ENCODE measurements at places on chromosomes 6 and 20. TPM values are rescaled to one million over a fixed set of nuclear protein-coding genes. Genes with fewer than 3 reads are reported as not detected.

DNA sequence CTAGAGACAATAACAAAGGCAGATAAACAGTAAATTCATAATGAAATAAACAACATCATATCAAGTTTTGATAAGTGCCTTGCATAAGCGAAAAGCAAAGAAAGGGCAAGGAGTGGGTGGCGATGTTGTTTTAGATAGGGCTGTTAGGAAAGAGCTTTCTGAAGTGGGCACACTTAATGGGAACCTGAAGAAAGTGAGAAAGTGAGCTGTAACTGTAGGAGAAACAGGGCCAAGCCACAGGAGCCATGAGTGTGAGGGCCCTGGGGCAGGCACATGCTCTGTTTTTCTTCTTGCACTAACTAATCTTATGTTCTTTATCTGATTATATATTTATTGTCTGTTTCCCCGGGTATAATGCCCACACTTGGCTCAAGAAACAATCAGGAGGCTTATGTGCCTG lies 193.4 kb upstream of the SUPT3H start:
- DNase-seq: no peak

DNA sequence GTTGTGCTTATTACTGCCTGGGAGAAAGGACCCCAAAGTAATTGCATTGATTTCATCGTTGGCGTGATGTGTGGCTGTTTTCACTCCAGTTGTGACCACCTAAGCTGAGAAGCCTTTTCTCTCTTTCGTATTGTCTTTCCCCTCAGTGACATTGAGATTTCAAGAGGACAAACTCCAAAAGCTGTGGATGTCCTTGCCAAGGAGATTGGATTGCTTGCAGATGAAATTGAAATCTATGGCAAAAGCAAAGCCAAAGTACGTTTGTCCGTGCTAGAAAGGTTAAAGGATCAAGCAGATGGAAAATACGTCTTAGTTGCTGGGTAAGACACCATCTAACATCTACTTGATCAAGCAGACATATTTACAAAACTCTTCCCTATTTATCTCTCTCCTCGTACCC lies 60.5 kb downstream of the MTHFD1L start:
- DNase-seq: no peak

GRCh38 chr6:154605178-154605881 lies 94.8 kb upstream of the CNKSR3 start:
- no peak for DNase-seq

The SMPDL3A gene
- polyA plus RNA-seq: 13.4 TPM

- DNase-seq: peak; percentile 28
These were observed 278.3 kb upstream of the PLCB4 start for GRCh38 chr20:8790442-8791074.

The ITPR3 gene
- polyA plus RNA-seq: 8.2 TPM

The HLA-B gene
- 116 TPM for polyA plus RNA-seq

DNA sequence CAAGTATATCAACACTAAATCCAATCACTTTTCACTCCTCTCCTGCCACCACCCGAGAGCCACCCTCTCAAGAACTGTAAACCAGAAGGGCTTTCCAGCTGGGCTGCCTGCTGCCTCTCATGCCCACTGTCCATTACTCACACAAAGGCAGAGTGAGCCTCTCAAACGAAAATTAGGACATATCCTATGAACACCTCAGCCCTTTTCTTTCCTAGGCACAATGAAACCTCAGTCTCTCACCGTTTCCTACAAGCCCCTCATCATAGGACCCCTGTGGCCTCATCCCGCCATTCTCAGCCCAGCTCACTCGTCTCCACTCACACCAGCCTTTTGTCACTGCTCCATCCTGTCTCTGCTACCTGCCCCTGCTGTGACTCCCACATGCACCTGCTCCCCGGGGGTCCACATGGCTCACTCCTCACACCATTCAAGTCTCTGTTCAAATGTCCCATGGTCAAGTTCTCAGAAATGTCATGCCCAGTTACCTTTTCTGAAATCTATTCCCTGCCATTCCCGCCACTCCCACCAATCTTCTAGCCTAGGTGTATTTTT lies 7.4 kb downstream of the HLA-F start:
- DNase-seq: no peak

The MYLK4 gene
- polyA plus RNA-seq: 1.7 TPM

The PLN gene
- 3.0 TPM for polyA plus RNA-seq

- DNase-seq: no peak
These were observed 554.3 kb downstream of the CD109 start for GRCh38 chr6:74250161-74250818.

DNA sequence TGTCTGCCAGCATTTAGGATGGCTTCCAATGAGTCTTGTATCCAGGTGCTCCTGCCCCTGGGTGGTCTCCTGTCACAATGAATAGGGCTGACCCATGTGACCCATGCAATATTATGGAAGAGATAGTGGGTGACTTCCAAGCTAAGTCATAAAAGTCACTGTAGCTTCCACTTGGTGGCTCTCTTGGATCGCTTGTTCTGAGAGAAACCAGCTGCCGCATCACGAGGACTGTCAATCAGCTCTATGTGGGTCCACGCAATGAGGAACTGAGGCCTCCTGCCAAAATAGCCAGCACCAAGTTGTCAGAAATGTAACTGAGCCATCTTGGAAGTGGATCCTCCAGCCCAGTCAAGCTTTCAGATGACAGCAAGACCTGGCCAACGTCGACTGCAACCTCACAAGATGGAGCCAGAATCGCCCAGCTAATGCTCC lies 14.9 kb upstream of the MATN4 start:
- DNase-seq: no peak

The C20orf202 gene
- polyA plus RNA-seq: 0.41 TPM

The ENPP1 gene
- 16.9 TPM for polyA plus RNA-seq

DNA sequence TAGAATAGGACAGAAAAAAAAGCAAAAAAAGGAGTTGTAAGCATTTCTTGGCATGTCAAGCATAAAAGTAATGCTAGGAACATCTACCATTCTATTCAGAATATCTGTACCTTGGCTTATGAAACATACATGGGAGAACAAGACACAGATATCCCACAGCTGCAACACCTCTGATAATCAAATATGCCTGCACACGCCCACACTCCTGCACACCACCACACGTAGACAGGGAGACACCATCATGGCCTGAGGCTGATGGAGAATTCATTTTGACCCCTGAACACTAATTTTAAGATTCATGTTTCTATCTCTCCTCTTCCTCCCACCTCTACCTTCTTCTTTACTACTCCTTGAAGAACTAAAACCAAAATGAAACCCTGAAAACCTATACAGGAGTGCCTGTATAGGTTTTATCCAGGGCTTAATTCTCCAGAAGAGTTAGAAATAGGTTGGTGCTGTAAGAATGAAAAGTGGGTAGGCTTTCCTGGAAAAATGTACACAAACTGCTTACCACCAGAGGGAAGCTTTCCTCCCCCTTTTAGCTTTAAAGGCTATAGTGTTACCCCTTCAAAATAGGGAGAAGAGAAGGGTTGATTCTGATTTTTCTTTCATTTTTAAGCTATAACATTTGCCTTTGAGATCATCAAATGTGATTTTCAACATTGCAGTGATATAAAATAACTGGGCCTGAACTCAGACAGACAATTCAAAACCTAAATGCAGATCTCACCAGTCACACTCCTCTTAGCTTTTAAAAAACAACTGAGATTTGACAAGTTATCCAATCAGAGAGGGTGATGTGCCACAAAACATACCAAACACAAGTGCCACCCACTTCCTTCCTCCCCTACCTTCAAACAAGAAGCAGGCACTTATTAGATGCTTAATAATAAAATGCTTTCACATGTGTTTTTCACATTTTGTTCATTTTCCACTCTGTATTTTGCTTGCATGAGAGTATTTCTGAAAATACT lies 57.9 kb downstream of the ELOVL5 start:
- no peak for DNase-seq

DNA sequence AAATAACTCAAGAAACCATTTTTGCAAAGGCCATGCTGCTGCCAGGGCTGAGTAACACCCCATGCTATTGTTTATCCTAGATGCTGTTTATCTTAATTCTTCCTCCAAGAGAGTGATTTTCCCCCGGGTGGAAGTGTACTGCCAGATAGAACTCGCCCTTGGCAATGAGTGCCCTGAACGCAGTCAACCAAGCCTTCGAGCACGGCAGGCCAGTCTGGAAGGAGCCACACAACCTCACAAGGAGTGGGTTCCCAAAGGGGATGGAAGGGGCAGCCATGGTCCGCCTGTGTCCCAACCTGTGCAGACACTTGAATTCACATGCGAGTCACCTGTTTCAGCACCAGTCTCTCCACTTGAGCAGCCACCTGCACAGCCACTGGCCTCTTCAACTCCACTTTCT lies 31.9 kb downstream of the PNPLA1 start:
- no peak for DNase-seq

The MCM8 gene
- polyA plus RNA-seq: 17.3 TPM

DNA sequence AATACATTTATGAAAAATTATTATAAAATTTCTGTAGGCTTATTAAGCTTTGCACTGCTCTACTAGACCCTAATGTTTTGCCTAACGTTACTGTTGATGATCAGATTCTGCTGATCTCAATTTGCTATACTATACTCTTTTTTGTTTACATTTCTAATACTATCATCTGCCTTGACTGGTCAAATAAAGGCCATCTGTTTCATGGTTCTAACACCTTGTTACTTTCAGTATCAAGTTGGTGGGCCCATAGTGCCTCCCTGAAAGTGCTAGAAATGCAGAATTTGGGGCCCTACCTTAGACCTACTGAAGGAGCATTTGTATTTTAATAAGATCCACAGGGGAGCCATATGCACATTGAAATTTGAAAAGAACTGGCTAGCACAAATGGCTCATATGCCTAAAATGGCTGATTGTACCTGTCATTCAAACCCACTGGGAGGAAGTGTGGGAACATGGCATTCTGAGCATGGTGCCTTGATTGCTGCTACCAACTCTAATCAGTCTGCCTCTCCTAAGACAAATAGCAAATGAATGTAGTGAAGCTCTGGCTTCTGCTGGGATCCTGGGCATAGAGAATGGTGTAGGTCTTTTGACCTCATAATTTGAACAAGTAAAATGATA lies 199.1 kb upstream of the BTBD3 start:
- DNase-seq: no peak

DNA sequence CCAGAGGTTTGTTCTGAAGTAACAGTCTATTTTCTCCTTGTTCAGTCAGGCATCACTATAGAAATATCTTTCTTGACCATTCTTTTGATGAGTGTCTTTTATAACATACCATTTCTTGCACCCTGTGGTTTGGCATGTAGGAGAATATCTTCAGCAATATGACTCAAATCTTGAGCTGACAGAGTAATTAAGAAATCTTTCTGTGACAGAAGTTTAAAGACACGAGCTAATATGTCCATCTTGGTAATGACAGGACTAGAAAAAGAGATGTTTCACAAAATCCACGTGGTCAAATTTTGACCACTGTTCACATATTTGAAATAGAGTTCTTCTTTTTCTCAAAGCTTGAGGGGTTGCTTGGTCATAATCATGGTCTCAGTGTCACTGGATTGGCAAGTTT lies 149.9 kb downstream of the MYB start:
- no peak for DNase-seq

The ULBP3 gene
- 10.8 TPM for polyA plus RNA-seq

DNA sequence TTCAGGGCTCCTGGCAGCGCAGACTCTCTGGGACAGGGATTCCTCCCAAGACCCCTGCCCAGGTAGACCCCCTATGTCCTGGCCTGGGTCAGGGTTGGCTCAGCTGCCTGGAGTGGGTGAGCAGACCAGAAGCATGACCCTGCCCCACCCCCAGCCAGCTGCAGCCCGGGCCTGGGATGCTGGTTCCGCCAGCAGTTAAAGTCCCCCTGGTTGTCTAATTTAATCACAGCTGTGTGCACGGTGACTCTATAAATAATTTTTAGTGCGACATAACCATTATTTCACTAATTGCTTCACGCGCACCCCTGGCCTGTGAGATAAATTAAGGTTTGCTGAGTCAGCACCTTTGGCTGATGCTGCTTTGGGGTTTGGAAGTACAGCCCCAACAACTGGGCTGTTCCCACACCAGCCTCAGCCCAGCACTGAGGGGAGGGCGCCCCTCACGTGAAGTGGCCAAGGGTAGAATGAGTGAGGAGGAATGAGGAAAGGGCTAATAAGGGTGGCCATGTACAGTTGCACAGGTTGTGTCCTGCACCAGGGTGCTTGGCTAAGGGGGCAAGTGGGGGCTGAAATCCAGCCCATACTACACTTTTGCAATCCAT lies 26.1 kb upstream of the CDH22 start:
- DNase-seq: no peak

The ZBP1 gene
- not detected for polyA plus RNA-seq

DNA sequence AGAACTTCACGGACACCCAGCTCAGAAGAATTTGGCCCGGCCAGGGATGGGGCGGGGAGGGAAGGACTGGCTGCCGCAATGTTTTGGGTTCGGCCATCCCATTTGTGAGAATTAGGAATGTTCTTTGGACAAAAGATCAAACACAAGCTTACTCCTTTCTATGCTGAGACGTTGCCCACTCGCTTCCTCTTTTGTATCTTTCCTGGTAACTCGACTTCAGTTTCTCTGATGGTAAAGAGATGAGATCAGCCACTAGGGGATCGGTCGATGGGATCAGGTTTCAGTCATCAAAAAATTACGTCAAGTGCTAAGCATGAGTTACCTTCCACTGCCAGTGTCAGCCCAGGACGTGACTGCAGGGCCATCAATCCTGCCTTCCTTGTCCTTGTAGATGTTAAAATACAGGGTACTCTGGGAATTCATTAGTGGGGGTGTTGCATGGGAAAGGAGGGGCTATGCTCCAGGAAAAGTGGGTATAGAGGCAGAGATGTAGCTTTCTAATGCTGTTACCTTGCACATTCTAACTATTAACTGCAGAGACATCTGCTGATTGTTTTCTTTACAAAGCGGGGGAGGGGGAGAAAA lies 190.2 kb downstream of the TSHZ2 start:
- DNase-seq: peak; percentile 88

The NKX2-4 gene
- polyA plus RNA-seq: not detected

- no peak for DNase-seq
These were observed 166.9 kb downstream of the MOXD1 start for GRCh38 chr6:132234356-132234755.

The RAET1L gene
- not detected for polyA plus RNA-seq

DNA sequence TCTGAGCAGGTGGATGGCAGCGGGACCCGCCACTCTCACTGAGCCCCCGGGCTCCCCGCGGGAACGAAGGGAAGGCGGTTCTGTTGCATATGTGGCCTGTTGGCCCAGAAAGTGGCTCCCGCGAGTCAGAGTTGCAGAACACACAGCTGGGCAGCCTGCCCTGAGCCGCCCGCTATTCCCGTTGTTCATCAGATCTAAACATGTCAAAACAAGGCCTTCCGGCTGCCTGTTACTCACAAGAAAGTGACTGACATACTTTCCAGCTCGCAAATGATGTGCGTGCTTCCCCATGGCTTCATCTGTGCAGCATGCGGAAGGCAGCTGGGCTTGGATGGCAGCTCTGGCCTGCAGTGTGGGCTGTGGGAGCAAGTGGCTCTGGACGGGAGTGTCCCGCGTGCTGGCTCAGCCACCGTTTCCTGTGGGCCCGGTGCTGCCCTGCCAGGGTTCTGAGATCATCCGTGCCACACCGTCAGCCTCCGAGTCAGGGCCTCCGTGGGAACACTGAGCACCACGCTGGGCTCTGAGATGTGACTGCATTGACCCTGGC lies 227.3 kb downstream of the ERMARD start:
- no peak for DNase-seq
